Fibroblast of skin of back (primary cell): ENCODE measurements at places on chromosomes 7 and 10.

GRCh38 chr10:16752099-16752498 lies 65.1 kb downstream of the RSU1 start:
- no peak for DNase-seq

- DNase-seq, result no peak
Measured at GRCh38 chr7:142450206-142450605, 192.3 kb upstream of the PRSS58 start.

- DNase-seq, result no peak
Measured at GRCh38 chr10:102122450-102122849, 2.3 kb upstream of the LDB1 start.

- no peak for DNase-seq
Measured at GRCh38 chr7:27166531-27167505, 1.5 kb upstream of the HOXA9 start.

DNA sequence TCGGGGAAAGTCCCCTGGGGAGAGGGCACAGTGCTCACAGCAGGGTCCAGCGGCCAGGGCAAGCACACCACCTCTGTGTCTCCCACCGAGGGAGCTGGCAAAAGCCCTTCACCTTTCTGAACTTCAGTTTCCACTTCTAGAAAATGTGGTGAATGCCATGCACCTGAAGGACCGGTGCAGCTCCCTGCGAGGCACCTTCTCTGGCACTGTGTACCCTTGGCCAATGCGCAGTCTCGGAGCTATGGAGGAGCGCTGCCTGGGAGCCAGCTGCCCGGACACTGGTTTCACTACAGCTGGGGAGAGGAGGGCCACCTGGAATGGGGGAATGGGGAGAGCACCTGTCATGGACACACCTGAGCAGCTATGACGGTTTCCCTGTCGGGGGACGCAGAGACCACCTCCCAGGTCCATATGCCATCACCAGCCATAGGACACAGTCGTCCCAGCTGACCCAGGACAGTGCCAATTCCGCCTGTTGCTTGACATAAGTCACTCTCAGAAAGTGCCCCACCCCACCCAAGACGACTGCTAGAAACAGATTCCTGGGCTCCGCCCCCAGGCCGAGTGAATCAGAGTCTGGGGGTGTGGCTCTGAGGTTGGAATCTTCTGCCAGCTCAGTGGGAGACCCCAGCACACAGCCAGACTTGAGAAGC lies 16.8 kb downstream of the RASGEF1A start:
- DNase-seq, result peak; percentile 5

DNA sequence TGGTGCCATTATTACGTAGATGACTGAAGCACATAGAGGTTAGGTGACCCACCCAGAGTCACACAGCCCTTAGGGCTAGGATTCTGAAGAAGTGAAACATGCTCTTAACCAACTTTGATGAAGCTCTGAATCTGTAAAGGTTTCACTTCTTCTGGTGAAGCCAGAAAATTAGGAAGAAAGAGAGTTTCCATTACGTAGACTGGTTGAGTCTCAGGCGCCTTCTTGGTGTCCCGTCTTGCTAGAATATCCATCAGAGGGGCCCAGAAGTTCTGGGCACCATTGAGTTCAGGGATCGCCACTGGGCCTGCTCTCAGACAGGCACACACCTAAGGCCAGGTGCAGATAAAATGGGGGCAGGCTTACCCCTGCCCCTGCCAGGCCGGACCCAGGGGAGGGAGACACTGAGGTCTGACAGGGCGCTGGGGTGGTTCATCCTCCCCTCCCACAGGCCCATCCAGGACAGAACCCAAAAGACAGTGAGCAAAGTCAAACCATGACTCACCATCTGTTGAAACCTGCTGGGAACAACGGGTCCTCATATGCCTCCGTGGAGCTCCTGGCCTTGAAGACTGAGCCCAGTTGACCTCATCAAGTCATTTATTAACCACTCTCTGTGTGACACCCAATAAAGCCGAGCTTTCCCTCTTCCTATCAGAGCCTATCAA lies 33.2 kb downstream of the DRGX start:
- DNase-seq, result no peak

DNA sequence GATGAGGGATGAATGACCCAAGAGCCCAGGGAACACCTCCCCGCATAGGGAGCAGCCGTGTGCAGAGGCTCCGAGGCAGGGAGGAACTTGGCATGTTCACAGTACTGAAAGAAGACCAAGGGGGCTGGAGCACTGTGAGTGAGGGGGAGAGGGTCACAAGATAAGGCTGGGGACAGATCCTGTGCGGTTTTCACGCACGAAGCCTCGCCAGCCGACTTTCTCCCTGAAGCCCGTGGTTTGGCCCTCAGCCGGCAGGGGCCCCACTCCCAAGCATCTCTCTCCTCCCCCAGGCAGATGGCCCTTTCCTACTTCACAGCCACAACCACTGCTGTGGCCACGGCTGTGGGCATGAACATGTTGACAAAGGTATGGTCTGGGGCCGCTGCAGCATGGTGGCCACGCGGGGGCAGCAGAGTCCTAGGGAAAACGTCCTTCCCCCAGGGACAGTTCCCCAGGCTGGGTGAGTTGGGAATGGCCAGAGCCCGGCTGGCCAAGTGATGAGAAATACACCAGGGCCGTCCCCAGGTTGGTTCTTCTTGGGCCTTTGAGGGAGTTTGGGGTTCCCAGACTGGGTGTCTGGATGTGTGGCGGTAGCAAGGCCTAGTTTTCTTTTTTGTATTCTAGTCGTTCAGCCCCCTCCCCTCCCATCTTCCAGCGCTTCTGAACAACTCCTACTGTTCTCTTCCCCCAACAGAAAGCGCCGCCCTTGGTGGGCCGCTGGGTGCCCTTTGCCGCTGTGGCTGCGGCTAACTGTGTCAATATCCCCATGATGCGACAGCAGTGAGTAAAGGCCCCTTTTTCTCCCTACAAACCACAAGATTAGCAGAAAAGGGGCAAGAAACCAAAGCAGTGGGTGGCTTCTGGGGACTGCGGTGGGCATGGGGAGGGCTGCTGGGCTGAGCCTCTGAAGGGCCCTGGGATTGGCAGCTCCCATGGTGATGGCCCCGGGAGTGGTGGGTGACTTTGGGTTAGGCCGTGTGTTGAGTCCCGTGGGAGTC lies 14.4 kb upstream of the WBP1L start:
- peak; percentile 70 for DNase-seq

DNA sequence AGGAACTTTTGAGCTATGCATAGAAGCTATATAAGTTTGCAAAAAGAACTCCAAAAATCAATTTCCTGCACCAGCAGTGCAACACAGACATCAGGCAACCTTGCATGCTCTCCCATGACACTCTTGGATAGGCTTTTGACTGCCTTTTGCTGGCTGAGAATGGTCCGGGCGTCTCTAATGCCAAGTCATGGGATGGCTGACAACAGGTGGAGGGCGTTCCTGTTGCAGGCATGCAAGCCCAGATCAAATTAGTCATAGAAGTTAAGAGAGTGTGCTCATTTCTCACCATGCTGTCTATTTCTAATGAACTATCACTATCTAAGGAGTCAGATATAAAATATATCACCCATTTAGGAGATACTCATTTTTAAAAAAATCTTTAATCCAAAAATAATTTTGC lies 8.4 kb downstream of the PLCE1 start:
- no peak for DNase-seq

- DNase-seq, result peak; percentile 8
Measured at GRCh38 chr10:117226813-117227451, 14.0 kb upstream of the SLC18A2 start.

DNA sequence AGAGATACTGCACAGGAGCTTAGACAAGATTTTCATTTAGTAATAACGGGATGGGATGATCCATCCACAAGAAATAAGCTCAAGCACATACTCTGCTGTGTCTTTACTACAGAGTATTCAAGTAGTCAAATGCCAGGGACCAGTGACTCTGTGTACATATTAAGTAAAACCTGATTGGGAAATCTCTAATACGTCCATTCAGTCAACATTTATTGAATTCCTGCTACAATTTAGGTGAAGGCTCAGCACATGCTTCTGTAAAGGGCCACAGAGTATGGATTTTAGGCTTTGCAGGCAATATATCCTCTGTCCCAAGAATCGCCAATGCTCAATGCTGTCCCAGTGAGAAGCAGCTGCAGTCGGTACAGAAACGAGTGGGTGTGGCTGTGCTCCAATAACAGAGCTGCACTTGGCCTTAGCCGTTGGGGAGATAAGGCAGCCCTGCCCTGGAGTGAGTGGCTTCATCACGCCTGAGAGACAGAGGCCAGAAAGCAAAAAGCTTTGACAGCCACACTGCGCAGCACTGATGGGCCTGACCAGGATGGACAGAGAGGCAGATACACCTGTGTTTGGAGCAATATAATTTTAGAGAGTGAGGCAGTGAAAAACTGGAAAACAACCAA lies 186.8 kb downstream of the PARD3 start:
- no peak for DNase-seq

GRCh38 chr7:26954951-26955350 lies 90.6 kb upstream of the SKAP2 start:
- no peak for DNase-seq

DNA sequence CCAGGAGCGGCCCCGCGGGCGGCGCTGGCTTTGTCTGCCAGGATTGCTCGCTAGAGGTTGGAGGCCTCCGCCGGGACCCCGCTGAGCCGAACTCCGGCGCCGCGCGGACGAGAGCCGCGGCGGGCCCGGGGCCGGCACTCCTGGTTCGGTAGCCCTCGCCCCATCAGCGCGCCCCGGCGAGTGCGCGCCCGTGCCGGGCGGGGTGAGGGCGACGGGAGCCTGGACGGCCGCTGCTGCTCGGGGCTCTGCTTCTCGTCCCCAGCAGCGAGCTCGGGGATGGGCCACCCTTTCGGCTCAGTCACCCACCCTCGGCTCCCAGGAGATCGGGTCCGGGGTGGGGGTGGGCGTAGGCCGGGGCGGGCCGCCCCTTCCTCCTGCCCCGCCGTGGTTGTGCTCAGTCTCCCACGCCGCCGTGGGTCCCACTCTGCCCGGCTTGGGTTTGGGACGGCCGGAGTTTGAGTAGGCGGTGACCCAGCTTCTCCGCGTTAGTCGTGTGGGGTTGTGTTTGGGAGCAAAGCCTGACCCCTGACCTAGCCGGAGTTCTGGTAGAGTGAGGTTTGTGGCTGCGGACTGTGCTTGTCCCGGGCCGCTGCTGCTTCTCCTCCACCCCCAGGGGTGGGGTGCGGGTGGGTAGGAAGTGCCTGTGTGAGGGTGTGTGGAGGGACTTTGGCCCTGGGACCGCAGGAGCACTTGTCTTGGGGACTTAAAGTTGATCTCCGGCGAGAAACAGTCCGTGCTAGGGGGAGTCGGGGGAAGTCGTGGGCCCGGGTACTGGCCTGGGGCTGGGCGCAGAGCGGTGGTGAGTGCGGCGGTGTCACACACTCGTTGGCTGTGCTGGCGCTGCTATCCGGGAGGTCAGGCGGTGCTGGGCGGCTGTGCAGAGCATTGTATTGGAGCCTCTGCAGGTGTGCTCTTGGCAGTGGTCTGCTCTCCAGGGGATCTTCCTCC lies 677 bp downstream of the TSPAN14 start:
- DNase-seq, result peak; percentile 33

DNA sequence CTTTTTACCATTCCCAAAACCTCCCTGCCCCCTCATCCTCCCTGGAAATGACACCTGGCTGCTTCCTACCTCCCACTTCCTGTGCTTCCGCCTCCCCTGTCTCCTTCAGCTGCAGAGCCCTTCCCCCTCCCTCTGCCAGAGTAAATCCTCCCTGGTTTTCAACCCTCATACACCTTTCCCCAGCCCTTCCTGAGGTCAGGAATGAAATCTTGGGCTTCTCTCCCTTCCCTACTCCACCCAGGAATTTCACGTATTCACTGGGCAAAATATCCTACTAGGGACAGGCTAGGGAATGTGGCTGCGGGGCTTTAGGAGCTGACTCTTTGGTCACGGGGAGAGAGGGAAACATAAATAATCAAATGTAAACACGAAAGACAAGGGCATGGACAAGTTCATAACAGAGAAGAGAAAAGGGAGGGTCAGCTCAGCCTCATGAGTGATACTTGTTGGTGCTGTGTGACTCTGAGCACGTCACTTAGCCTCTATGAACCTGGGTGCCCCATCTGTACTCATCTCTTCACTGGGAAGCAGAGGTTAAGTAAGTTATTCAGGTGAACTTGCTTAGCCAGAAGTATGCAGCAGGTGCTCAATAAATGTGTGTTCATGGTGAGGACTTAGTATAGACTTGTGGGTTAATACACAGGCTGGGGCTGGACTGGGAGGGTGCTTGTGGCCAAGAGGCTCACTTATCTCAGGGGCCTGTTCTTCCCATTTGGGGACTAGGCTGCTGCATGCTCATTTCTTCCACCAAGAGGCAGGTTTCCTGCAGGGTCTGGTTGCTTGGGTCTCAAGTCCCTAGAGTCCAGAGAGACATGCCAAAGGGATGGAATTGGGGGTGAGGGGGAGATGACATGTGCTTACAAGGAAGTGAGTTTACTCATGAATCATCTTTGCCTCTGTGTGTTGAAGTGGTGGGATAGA lies 10.0 kb upstream of the DUSP5 start:
- DNase-seq, result peak; percentile 95

DNA sequence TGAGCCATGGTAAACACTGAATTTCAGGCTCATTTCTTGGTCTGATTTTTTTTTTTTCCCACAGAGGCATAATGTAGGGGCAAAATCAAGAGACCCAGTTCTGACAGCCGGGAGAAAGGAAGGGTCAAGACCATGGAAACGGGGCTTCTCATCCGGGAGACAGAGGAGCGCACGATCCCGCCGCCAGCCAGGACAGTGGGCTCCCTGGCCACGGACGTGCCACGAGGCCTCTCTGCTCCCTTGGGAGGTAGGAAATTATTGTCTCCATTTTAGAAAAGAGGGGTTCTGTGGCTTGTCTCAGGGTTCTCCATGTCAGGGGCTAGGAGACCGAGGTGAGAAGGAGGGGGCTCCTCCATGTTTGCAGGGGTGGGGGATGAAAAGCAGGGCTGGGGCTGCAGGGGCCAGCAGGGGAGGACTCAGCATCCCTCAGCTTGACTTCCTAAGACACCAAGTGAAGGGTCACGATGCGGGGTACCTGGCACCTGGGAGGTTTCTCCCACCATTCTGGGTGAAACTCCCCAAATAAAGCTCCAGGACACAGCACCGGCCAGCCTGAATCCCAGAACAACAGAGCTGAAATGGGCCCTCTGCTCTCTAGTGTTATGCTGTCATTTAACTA lies 37.6 kb downstream of the PPIF start:
- no peak for DNase-seq

- DNase-seq, result peak; percentile 33
Measured at GRCh38 chr7:82675396-82675795, 231.8 kb upstream of the CACNA2D1 start.

GRCh38 chr10:78279756-78280155 lies 246.1 kb downstream of the RPS24 start:
- no peak for DNase-seq

- no peak for DNase-seq
Measured at GRCh38 chr10:121043124-121043849, 192.1 kb downstream of the WDR11 start.

DNA sequence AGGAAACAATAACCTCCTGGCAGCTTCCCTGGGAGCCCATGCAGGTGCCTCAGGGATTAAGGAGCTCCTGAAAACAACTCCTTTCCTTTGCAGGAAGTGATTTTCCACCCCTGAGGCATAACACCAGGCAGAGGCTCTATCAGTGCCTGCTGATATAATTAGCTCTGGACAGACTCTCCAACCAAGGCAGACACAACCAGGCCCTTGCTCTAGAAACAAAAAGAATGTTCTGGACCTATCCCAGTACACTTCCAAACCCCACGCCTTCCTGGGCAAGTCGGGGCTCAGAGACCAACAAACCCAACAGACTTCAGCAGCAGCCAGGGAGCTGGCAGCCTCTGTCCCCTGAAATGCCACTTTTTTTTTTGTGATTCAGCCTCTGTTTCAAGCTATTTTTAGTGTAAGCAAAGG lies 247.1 kb downstream of the KCNMA1 start:
- DNase-seq, result peak; percentile 42

- no peak for DNase-seq
Measured at GRCh38 chr10:61964949-61965702, 63.6 kb downstream of the ARID5B start.
